Activated CD8-positive, alpha-beta memory T cell treated with anti-CD3 and anti-CD28 coated beads for 4 hours (primary cell): ENCODE measurements at places on chromosomes 12 and 14.

DNA sequence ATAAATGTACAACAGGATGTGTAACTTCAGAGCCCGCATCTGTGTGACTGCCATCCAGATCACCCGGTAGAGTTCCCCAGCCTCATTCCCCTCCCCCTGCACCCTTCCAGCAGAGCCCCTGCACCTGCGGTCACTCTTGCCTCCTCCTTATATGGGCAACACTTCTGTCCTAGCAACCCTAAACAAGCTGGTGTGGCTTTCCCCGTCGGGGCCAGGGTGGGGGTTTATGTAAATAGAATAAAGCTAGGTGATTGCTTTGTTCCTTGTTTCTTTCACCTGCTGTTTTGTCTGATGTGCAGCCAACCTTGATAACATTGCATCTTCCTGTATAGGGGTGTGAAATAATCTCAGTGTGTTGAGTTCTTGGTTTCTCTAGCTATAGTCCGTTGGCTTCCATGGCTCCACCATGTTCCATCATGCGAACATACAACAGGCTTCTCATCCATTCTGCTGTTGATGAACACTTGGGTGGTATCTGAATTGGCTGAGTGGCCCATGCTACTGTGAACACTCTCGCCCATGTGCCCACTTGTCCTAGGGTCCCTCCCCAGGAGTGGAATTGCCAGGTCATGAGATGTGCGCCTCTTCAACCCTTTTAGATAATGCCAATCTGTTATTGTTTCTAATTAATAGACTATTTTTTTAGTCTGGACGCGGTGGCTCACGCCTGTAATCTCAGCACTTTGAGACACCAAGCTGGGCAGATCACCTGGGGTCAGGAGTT is 102.2 kb downstream of the KIF26A start:
- DNase-seq = no peak

- no peak for DNase-seq
Measured at GRCh38 chr14:103576371-103577024, 13.7 kb downstream of the COA8 start.

DNA sequence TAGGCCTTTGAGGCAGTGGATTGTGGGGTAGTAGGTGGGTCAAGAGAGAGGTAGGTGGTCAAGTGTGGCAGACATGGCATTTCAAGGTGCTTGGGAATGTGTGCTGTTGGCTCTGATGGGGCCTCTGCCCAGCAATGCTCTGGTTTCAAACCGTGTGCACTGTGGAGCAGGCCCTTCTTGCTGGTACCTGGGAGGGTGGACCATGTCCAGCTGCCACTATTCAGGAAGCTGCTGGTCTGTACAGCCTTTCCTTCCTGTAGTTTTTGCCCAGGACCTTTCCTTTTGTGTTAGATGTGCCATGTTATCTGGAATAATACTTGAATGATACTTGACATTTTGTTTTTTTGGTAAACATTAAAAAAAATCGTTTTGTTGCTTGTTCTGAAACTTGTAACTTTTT is 14.8 kb downstream of the RIMKLB start:
- DNase-seq = no peak

GRCh38 chr12:111034886-111035577 is 114.7 kb upstream of the MYL2 start:
- no peak for DNase-seq

DNA sequence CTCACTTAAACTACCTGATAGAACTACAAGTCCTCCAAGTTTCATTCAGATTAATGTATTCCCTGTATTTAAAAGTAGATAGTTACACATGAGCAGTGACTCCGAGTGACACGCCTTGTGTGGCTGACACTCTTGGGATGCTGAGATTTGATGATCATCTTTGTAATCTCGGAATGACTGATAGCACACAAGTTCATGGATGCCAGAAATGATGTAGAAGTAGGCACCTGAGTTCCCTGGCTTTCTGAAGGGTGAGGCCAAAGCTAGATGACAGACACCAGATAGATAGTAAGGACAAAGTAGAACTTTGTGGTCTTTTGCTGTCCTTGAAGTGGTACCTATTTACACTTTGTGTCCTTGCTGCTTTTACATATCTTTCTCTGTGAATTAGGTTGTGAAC is 491.2 kb downstream of the PCNX1 start:
- no peak for DNase-seq

DNA sequence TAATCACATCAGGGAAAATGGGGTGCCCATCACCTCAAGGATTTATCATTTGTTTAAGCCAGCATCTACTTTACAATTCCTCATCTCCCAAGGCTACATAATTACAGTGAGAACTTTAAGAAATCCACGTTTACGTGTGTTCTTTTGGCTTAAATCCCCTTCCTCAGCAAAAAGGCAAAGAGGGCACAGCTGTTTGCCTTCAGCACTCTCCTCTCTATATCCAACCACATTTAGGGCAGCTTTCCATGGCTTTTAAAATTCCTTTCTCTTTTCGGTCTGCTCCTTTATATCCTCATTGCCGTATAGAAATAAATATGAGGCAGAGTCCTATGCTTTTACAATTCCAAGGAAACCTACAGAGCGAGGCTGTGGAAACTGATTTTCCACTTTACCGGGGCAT is 175.9 kb downstream of the EMP1 start:
- no peak for DNase-seq

- no peak for DNase-seq
Measured at GRCh38 chr14:105568859-105569766, 42.7 kb downstream of the TMEM121 start.

GRCh38 chr14:76113691-76114090 is 38.0 kb upstream of the GPATCH2L start:
- DNase-seq = no peak

GRCh38 chr12:127126260-127126628 is 1140.7 kb upstream of the TMEM132C start:
- DNase-seq = no peak

DNA sequence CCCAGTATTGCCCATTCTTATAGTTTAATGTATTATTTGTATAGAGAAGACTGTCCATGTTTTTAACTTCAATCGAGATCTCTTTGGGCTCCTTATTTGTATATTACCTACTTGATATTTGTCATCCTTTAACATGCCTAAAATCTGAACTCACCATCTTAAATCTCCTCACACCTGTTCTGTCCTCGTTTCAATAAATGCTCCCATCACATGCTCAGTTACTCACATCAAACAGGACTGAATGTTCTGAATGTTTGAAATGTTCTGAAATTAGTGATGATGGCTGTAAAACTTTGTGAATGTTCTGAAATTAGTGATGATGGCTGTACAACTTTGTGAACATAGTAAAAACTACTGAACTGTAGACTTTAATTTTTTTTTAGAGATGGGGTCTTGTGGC is 34.5 kb downstream of the COCH start:
- DNase-seq = no peak

GRCh38 chr14:101635749-101636560 is 74.7 kb downstream of the DIO3 start:
- no peak for DNase-seq

DNA sequence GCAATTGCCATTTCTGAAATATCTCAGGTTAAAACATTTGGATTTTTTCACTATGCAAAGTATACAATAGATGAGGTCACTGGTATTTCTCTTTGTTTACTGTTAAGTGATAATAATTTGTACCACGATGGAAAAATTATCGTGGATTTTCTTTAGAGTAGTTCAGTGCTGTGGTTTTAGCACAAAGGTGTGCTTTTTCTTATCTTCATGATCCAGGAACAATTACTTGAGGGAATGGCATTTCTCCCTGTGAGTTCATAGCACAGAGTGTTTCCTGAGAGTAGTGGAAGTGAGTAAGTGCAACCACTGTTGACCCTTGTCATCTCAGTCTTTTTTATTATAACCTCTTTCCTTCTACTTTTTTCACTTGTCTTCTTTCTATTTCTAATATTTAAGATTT is 86.8 kb downstream of the FGD4 start:
- no peak for DNase-seq

- DNase-seq = no peak
Measured at GRCh38 chr12:50043854-50044253, 13.5 kb upstream of the ASIC1 start.

GRCh38 chr12:85393606-85394005 is 113.6 kb downstream of the ALX1 start:
- no peak for DNase-seq

- no peak for DNase-seq
Measured at GRCh38 chr12:122452701-122453285, 30.3 kb upstream of the CLIP1 start.

DNA sequence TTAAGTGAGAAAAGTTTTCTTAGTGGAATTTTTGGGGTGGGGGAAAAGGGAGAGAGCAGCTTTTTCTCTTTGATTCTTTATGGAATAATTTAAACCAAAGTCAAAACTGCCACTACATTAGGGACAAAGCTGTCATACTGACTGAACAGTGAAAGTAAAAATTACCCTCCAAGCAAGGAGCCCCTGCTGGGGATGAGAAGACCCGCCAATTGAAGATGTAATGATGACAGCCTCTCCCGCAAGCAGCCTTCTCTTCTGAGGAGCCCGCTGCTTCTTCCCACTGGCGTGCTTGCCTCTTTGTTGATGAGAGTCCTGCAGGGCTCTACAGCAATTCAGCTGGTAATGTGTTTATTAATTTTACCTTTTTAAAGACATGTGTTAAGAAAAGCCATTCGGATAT is 151.0 kb downstream of the EFCAB11 start:
- DNase-seq = no peak

- no peak for DNase-seq
Measured at GRCh38 chr12:116534311-116535121, 24.7 kb upstream of the MAP1LC3B2 start.

DNA sequence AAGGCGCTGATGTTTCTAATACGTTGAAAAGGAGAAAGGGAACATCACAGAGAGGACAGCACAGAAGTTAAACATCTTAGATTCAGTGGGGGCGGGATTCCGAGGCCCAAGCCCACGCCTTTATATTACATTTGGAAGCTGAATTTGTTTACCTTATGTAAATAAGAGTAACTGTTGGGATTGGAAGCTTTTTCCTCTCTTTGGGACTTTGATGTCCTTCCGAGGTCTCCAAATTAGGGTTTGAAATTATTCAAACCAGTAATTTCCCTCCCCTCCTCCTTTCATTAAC is 6.4 kb downstream of the FOXA1 start:
- DNase-seq = no peak

DNA sequence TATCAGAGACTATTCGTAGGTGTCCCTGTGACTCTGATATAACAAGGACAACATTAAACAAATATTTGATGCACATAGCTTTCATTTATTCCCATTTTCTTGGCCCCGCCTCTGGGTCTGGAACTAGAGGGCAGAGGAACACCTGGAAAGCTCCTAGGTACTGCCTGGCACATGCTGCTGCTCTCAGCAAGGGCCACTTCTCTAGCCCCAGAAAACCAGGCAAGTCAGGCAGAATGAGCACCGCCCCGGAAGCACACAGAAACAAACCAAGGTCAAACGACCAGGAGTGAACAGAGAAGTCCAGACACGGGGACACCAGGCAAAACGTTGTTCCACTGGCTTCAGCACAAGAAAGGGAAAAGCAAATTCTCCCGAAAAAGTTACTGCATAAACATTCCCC is 76.1 kb downstream of the TTC7B start:
- DNase-seq = no peak

DNA sequence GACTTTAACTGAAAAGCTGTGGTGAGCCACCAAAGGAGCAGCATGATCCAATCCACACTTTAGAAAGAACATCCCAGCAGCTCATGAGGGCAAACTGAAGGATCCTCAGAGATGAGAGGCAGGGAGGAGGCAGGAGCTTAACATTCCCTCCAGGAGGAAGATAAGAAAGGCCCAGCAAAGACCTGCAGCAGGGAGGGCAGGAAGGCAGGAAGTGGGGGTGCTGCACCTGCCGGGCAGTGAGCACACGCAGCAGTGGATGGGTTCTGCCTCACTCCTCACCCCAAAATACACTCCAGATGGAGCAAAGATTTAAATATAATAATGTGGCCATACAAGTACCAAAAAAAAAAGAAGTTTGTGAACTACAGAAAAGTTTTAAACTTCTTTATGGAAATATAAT is 48.4 kb downstream of the GCH1 start:
- DNase-seq = no peak

DNA sequence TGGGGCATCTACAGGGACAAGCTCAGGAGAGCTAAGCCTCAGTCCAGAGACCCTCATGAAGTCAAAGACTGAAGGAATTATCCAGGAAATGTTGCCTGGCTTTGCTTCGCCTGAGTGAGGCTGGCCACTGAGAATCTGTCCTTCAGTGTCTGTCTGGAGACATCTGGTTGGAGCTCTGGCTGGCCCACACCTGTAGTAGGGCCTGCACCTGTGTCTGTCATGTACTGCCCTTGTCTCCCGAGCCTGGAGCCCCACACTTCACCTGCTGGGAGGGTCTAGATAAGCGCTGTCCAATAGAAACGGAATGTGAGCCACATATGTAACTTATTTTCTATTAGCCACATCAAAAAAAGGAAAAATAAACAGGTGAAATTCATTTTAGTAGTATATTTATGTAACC is 9.9 kb upstream of the HDAC7 start:
- no peak for DNase-seq

- no peak for DNase-seq
Measured at GRCh38 chr12:53232646-53233461, 845 bp upstream of the RARG start.

- no peak for DNase-seq
Measured at GRCh38 chr12:116856729-116857128, 24.5 kb downstream of the HRK start.

DNA sequence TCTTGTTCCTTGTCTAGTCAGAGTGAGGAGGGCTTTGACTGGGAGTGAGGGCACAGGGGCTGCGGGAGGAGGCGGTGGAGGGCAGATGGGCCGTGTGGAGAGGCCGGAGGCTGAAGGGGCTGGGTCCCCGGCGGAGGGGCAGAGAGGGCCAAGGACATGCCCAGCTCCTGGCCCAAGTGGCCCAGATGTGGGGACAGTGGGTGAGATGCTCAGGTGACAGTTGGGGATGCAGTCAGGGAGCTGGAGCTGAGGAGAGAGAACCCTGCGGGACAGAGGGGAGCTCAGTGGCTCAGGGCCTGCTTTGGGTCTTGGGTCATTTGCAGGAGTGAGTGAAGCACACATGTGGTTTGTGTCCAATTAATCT is 26.5 kb upstream of the PLD4 start:
- no peak for DNase-seq
